Colonic mucosa (tissue), 4 donors: ENCODE measurements at places on chromosomes 2 and 18. TPM values are rescaled to one million over a fixed set of nuclear protein-coding genes. Genes with fewer than 3 reads are reported as not detected.

Gene DSC3
- total RNA-seq, result 0.27 TPM

- no peak overlapping the region for H3K27ac ChIP-seq
- no peaks in the 10 kb centered on the region for H3K36me3 ChIP-seq
- H3K27me3 ChIP-seq, result no peaks in the 10 kb centered on the region
- DNase-seq, result no peak
- no peak overlapping the region for H3K4me3 ChIP-seq
- H3K4me1 ChIP-seq, result no peaks in the 10 kb centered on the region
Measured at GRCh38 chr2:205796805-205797313, 114.6 kb downstream of the NRP2 start.

Gene MYL1
- total RNA-seq, result not detected

Gene ADI1
- total RNA-seq, result 83.2 TPM

- H3K36me3 ChIP-seq, result no peaks in the 10 kb centered on the region
- H3K27ac ChIP-seq, result no peak overlapping the region
- no peaks in the 10 kb centered on the region for H3K4me1 ChIP-seq
- no peaks in the 10 kb centered on the region for H3K27me3 ChIP-seq
Measured at GRCh38 chr2:216653931-216654365, 20.7 kb downstream of the IGFBP2 start.

Gene GPR35
- total RNA-seq, result 92.2 TPM

DNA sequence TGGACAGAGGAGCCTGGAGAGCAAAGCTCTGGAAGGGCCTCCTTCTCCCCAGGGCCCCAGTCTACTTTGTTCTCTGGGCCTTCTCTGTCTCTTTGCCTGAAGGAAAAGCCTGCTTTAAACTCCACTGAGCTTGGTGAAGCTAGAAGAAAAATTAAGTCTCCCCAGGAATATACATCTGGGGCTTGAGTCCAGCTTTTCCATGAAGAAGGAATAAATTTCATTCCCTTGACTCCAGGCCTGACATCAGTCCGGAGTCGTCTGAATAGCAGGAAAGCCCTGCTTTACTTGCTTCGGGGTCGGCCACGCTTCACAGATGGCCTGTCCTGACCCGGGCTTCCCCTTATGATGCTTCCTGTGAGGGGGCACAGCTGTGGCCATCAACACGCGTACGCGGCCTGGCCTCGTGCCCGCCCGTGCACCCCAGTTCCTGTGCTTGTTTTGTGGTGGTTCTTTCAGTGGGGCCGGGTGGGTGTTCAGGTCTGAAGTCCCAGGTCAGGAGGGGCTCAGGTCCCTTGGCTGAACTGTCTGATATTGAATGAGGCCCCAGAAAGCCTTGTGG, 73.6 kb downstream of the ACOXL start:
- no peaks in the 10 kb centered on the region for H3K27me3 ChIP-seq
- DNase-seq, result no peak
- no peak overlapping the region for H3K27ac ChIP-seq
- H3K4me1 ChIP-seq, result no peaks in the 10 kb centered on the region

DNA sequence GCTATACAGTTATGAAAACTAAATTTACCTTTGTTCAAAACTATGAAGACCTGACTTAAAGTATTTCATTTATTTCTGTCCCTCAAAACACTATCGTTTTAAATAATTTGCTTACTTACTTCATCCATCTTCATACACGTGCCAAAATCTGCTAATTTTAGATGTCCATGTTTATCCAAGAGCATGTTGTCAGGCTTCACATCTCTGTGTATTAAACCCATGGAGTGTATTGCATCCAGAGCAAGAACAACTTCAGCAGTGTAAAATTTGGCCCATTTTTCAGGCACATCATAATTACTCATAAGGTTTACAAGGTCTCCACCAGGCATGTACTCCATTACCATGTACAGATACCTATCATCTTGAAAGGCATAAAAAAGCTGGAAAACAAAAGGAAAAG, 80.3 kb downstream of the SLC66A3 start:
- H3K4me3 ChIP-seq, result no peak overlapping the region
- H3K27me3 ChIP-seq, result no peaks in the 10 kb centered on the region
- H3K27ac ChIP-seq, result no peak overlapping the region
- no peaks in the 10 kb centered on the region for H3K4me1 ChIP-seq
- no peak for DNase-seq
- H3K36me3 ChIP-seq, result no peaks in the 10 kb centered on the region

DNA sequence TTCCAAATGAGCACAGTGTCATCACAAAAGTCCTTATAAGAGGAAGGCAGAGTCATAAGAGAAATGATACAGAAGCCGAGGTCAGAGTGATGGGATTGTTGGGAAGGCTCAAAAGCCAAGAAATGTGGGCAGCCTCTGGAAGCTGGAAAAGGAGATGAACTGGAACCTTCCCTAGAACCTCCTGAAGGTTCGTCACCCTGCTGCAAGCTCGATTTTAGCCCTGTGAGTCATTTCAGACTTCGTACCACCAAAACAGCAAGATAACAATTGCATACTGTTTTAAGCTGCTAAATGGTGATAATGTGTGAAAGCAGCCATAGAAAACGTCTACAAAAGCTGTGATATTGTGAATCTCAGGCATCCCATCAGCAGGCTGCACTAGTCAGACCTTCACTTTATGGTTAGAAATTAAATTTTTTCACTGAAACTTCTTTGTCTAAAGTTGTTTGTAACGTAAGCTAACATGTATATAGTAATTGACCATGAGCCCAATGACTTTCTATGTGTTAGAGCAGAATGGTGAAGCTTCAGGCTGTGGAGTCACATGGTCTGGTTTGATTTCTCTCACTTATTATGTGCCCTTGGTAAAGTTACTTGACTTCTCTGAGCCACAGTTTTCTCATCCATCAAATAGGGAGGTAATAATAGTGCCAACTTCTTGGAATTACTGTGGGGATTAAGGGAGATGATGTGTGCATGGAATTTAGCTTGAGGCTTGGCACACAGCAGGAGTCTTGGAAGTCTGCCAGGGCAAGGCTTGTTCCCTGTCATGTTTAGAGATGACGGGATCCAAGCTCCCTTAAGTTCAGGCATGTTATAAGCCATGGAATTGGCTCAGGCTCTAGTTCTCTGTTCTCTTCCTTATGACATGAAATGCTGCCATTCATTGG, 132.0 kb upstream of the CCDC195 start:
- H3K4me3 ChIP-seq, result no peak overlapping the region
- H3K27me3 ChIP-seq, result no peaks in the 10 kb centered on the region
- H3K4me1 ChIP-seq, result no peaks in the 10 kb centered on the region

Gene CCBE1
- total RNA-seq, result 3.1 TPM

Gene SIX3
- not detected for total RNA-seq

GRCh38 chr2:224778474-224778877, 62.3 kb upstream of the CCDC195 start:
- H3K36me3 ChIP-seq, result no peaks in the 10 kb centered on the region
- H3K4me3 ChIP-seq, result no peak overlapping the region
- H3K4me1 ChIP-seq, result peaks cover 6% of the 10 kb centered on the region
- H3K27me3 ChIP-seq, result no peaks in the 10 kb centered on the region
- H3K27ac ChIP-seq, result no peak overlapping the region

Gene DLX2
- not detected for total RNA-seq

GRCh38 chr2:39733070-39733674, 45.9 kb downstream of the THUMPD2 start:
- no peaks in the 10 kb centered on the region for H3K27me3 ChIP-seq
- DNase-seq, result no peak
- H3K27ac ChIP-seq, result no peak overlapping the region
- H3K4me3 ChIP-seq, result no peak overlapping the region

Gene SMPD4
- total RNA-seq, result 32.4 TPM

Gene ERFE
- not detected for total RNA-seq

GRCh38 chr2:54952978-54953456, 97.2 kb downstream of the RTN4 start:
- H3K4me3 ChIP-seq, result no peak overlapping the region
- no peak for DNase-seq
- no peaks in the 10 kb centered on the region for H3K36me3 ChIP-seq

Gene ZSWIM2
- total RNA-seq, result not detected

GRCh38 chr18:51666763-51667191, 469.3 kb upstream of the MEX3C start:
- no peak for DNase-seq
- H3K27ac ChIP-seq, result no peak overlapping the region
- no peaks in the 10 kb centered on the region for H3K27me3 ChIP-seq
- no peaks in the 10 kb centered on the region for H3K36me3 ChIP-seq
- no peak overlapping the region for H3K4me3 ChIP-seq

GRCh38 chr2:231326404-231326803, 69.1 kb upstream of the B3GNT7 start:
- H3K36me3 ChIP-seq, result no peaks in the 10 kb centered on the region
- no peaks in the 10 kb centered on the region for H3K4me1 ChIP-seq
- DNase-seq, result no peak
- H3K4me3 ChIP-seq, result no peak overlapping the region
- H3K27me3 ChIP-seq, result no peaks in the 10 kb centered on the region

- no peak for DNase-seq
- peaks cover 4% of the 10 kb centered on the region for H3K4me1 ChIP-seq
- no peak overlapping the region for H3K4me3 ChIP-seq
- no peaks in the 10 kb centered on the region for H3K36me3 ChIP-seq
- peak overlapping the region; percentile 43 for H3K27ac ChIP-seq
- H3K27me3 ChIP-seq, result no peaks in the 10 kb centered on the region
Measured at GRCh38 chr2:239309398-239310245, 91.2 kb downstream of the HDAC4 start.

Gene CAPN14
- total RNA-seq, result not detected

GRCh38 chr18:8984131-8984721, 118.3 kb upstream of the NDUFV2 start:
- H3K27ac ChIP-seq, result no peak overlapping the region
- no peaks in the 10 kb centered on the region for H3K27me3 ChIP-seq
- DNase-seq, result no peak
- H3K4me3 ChIP-seq, result no peak overlapping the region
- no peaks in the 10 kb centered on the region for H3K36me3 ChIP-seq

Gene EMILIN1
- total RNA-seq, result 20.2 TPM

- H3K4me3 ChIP-seq, result no peak overlapping the region
- H3K27ac ChIP-seq, result peak overlapping the region; percentile 46
- no peaks in the 10 kb centered on the region for H3K27me3 ChIP-seq
- H3K4me1 ChIP-seq, result no peaks in the 10 kb centered on the region
Measured at GRCh38 chr2:189337656-189338055, 103.6 kb upstream of the WDR75 start.

DNA sequence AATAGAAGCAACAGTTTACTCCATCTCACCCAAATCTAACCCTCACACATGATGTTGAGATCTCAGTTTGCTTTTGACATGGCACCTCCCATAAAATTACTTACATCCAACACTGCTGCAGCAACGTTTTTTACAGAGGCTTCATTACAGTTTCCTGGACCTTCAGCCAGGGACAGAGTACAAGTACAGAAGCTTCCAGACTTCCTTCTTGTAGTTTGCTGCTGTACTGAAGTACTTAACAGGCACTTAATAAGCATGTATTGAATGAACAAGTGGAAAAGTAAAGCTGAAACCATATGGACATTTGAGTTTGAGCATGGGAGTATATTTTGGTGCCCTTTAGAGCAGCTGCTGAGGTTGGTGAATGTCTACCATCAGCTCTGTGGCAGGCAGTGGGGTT, 514.2 kb downstream of the PTPRM start:
- no peaks in the 10 kb centered on the region for H3K27me3 ChIP-seq
- no peak for DNase-seq
- H3K4me3 ChIP-seq, result no peak overlapping the region
- H3K36me3 ChIP-seq, result no peaks in the 10 kb centered on the region
- H3K27ac ChIP-seq, result no peak overlapping the region

Gene TUBA3E
- total RNA-seq, result not detected

GRCh38 chr2:179661986-179662385, 199.4 kb downstream of the ZNF385B start:
- DNase-seq, result no peak
- no peaks in the 10 kb centered on the region for H3K36me3 ChIP-seq
- H3K27ac ChIP-seq, result no peak overlapping the region
- H3K4me1 ChIP-seq, result no peaks in the 10 kb centered on the region
- no peak overlapping the region for H3K4me3 ChIP-seq

GRCh38 chr18:12606592-12607315, 51.2 kb downstream of the SPIRE1 start:
- no peak overlapping the region for H3K4me3 ChIP-seq
- no peak for DNase-seq
- H3K27me3 ChIP-seq, result no peaks in the 10 kb centered on the region
- no peaks in the 10 kb centered on the region for H3K36me3 ChIP-seq
- H3K27ac ChIP-seq, result no peak overlapping the region

Gene HOXD11
- 1.6 TPM for total RNA-seq

DNA sequence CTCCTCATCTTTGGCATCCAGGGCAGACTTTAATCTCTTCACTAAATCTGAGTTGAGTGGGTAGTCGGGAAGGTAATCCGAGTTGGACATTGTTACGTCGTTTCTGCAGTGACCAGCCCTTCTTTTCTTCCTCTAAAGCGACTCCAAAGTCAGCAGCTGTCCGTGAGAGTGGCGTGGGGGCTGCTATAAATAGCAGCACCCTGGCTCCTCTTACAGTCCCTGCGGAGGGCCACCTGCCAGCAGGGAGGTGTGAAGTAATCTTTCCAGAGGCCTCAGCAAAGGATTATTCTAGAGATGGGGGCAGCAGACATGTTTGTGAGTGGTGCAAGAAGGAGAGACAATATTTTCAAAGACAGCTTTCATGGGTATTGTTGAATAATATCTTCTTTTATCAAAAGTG, at the start of gene ASB18:
Gene ASB18 (minus strand): TSS at position 151 of the 400 bp plus-strand sequence. CDS start 61 bp downstream, at position 90.
- H3K27me3 ChIP-seq, result no peaks in the 10 kb centered on the region
- H3K4me1 ChIP-seq, result no peaks in the 10 kb centered on the region
- no peak within 1 kb of the TSS for H3K4me3 ChIP-seq
- H3K27ac ChIP-seq, result no peak within 1 kb of the TSS
- DNase-seq, result no peak
- no peaks in the 10 kb centered on the region for H3K36me3 ChIP-seq

- no peak overlapping the region for H3K27ac ChIP-seq
- peaks cover under 1% of the 10 kb centered on the region for H3K4me1 ChIP-seq
- no peak for DNase-seq
- H3K27me3 ChIP-seq, result no peaks in the 10 kb centered on the region
Measured at GRCh38 chr2:190216829-190217228, 102.8 kb downstream of the HIBCH start.
